ENCODE measurements at places on chromosomes 6 and 20.
A peak's percentile ranks its signal among the peaks of the same experiment; 100 is the strongest.

DNA sequence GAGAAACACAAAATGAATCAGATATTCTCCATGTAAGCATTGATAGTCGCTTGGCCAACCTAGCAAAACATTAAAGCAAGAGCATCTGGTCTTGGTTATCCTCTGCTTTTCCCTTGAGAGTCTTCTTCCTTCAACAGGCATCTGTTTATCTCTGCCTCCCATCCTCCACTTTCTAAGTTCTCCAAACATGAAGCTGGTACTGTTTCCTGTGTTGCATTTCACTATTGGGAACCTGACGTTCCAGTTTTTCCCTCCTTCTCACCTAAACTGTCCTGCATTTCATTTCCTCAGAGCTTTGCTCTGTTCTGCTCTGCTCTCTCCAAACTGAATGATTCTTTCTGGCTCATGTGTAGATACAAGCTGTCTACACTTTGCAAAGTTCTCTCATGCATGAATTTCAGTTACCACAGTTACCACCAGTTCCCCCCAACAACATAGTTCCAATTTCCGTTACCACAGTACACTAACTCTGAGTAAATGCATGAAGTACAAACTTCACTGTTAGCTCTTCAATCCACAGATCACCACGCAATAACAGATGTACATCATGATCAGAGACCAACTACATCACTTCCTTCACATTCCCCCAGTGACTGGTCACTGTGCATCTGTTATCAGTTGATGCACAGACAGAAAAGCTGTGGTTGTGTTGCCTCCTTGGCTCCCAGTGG, 86.7 kb upstream of the F13A1 start:
- no peak for DNase-seq

DNA sequence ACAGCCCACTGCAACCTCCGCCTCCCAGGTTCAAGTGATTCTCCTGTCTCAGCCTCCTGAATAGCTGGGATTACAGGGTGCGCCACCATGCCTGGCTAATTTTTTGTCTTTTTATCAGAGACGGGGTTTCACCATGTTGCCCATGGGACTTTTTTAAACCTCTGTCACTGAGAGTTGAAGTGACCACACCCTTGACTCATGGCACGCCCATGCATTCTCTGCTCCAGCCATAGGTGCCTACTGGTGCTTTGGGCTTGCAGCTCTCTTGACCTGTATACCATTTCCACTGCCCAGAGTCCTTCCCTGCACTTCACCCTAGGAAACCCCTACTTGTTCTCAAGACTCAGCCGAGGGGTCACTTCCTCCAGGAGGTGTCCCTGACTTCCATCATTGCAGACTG, 2.4 kb upstream of the SCRT2 start:
- no peak for DNase-seq

GRCh38 chr20:44035924-44036323, 121.3 kb downstream of the TOX2 start:
- DNase-seq = no peak

DNA sequence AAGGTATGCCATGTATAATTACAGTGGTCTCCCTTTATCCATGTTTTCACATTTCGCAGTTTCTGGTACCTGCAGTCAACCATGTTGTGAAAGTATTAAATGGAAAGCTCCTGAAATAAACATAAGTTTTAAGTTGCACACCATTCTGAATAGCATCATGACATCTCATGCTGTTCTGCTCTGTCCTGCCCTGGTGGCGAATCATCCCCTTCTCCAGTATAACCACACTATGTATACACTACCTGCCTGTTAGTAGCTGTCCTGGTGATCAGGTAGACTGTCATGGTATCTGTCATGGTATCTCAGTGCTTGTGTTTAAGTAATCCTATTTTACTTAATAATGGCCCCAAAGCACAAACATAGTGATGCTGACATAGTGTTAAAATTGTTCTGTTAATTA, 97.1 kb downstream of the ZFAND3 start:
- no peak for DNase-seq

DNA sequence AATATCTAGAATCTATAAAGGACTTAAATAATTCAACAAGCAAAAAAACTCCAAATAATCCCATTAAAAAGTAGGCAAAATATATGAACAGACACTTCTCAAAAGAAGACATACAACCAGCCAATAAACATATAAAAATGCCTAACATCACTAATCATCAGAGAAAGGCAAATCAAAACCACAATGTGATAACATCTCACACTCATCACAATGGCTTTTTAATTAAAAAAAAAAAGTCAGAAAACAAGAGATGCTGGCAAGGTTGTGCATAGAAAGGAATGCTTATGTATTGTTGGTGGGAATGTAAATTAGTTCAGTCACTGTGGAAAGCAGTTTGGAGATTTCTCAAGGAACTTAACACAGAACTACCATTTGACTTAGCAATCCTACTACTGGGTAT, 979.6 kb upstream of the MAP3K7 start:
- no peak for DNase-seq

GRCh38 chr6:134315974-134316441, 1.9 kb downstream of the SGK1 start:
- no peak for DNase-seq

DNA sequence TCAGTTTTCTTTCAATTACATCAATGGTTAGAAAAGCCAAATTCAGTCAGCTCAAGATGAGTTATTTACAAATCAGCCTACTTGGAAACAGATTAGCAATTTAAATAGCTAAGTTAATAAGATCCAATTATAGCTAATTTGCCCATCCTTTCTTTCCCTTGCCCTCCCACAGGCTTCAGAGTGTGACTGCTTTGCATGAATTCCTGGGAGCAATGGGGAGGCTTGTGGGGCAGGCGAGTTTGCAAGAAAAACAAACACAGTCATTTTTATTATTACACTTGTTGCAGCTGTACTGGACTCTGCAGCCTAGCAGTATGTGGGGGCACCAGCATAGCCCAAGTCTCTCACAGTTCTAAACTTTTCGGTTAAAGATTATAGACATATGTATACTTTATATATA, 219.0 kb downstream of the NKAIN2 start:
- DNase-seq = no peak

DNA sequence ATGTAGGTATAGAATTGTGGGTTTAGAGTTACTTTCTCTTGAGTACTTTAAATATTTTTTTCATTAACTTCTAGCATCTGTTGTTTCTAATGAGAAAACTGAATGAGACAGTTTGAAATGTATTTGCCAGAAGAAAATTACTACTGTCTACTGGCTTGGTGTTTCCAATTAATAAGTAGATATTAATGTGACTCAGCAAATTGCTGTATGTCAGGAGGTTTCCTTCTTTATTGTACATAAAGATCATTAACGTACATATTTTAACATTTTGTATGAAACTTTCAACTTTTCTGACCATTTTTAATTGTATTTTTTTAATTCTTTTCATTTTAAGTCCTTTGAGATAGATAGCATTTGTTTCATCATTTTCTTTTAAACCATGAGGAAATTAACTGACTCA, 135.1 kb upstream of the SLC22A23 start:
- DNase-seq = no peak

- DNase-seq = no peak
Measured at GRCh38 chr6:42565823-42566613, 2.2 kb downstream of the UBR2 start.

GRCh38 chr6:104639668-104640067, 220.1 kb downstream of the HACE1 start:
- no peak for DNase-seq

DNA sequence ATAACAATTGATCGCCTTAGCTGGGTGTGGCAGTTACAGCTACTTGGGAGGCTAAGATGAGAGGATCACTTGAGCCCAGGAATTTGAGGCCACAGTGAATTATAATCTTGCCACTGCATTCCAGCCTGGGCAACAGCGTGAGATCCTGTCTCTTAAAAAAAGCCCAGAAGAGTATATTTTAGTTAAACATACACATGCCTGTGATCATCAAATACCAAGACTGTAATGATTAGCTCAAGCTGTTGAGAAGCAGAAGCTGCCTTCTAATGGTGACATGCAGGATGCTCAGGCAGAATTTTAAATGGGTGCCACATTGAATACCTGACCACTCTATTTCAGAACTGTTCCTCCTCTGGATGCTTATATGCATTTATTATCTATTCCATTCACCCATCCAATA, 8.9 kb upstream of the TMEM14A start:
- DNase-seq = peak; percentile 20

DNA sequence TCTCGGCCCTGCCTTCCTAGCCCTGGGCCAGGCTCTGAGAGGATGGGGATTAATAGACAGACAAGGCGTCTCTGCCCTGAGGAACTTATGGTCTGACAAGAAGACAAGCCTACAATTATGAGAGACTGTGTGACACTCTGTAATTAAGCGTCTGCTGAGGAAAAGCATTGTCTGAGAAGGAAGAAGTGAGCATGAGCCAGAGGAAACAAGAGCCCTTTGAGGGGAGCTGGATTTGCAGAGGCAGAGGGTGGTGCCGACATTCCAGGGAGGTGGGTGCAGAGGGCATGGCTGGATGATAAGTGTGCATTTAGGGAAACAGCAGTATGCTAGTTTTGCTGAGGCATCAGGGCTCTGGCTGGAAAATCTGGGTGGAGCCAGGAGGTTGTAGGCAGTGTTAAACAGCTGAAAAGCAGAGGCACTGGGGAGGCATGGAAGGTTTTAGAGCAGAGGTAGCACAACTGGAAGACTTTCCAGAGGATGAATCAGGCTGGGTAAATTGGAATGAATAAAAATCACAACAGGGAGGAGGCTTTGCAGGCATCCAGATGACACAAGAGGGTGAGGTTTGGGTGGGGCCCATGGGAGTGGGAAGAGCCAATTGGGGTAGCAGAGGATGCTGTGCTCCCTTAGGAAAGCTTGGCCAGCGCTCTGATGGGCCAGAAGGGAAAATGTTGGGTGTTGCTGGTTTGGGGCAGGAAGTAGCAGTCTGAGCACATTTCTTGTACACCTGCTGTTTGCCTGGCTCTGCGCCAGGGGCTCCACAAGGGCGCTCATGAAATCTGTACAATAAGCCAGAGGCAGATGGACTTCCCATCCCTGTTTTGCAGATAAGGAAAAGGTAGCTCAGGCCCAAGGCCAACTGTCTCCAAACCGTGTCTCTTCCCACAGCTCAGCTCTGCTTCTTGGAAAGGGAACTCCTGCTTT, 74.0 kb upstream of the MYL9 start:
- no peak for DNase-seq

DNA sequence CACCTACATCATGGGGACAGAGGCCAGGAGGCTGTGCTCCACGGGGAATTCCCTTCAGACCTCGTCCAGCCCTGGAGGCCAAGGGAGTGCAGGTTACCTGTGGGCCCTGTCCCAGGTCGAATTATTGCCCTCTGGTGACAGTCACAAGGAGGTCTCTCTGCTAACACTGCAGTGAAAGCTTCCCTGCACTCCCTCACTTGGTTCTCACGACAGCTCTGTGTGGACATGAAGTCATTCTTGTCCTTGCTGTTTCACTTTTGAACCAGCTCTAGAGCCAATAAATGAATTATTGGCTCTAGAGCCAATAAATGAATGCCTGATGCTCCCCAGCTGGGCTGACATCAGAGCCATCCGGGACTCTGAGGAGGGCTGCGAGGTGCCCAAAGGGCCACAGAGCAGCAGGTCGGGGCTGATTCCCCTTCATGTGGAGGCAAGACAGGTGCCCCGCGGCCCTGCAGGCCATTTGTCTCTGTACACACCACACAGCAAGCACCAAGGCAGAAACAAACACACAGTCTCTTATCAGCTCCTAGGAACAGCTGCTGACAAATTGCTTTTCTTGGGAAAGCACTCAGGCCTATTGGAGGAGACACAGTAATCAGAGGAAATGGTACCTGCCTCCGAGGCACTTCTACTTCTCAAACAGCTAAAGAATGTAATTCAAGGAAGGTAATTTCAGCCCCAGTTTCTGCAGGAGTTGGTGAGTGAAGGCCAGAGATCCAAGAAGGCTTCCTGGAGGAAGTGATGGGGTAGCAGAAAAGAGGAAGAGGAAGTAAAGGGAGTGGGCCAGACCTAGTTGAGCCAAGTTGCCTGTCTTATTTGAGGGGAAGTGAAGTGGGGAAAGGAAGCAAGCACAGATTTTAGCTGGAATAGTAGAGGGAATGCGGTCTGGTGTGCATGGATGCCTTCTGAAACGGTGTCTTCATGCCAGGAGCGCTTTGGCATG, 27.5 kb upstream of the TBXT start:
- DNase-seq = no peak

- DNase-seq = peak; percentile 62
Measured at GRCh38 chr6:44446626-44447300, 59.3 kb downstream of the CDC5L start.

DNA sequence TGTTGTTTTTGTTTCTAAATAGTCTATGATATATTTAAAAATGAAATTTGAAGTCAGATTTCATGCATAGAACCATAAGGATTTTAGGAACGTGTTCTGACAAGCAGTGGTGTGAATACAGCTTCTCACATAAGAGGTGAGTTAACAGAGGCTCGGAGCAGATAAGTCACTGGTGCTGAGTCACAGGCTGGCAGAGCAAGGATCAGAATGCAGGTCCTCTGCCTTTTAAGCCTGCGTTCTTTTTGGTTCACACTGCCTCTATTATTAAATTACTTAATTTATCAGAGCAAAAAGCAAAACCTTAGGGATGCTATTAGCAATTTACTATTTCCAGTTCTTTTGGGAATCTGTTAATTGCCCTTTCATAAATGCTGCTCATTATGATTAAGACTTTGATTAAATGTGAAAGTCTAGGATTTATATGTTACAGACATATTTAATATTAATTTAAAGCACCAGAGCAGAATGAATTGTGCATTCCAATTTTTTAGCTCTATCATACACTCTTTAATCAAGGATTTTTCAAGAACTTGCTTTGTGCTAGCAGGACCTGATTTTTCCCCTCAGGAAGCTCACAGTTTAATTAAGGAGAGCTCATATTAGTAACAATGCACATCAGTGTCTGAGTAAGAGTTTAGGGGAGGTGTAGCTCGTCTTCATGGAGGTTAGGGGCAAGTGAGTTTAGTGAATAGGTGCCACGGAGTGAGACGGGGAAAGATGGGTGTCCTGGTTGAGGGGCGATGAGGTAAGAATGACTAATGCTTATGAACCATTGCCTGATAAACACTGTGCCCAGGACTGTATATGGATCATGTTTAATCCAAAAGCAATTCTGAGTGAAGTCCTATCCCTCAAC, 212.7 kb upstream of the AGPAT4 start:
- peak; percentile 93 for DNase-seq

- no peak for DNase-seq
Measured at GRCh38 chr20:47493963-47494293, 7.8 kb upstream of the NCOA3 start.

DNA sequence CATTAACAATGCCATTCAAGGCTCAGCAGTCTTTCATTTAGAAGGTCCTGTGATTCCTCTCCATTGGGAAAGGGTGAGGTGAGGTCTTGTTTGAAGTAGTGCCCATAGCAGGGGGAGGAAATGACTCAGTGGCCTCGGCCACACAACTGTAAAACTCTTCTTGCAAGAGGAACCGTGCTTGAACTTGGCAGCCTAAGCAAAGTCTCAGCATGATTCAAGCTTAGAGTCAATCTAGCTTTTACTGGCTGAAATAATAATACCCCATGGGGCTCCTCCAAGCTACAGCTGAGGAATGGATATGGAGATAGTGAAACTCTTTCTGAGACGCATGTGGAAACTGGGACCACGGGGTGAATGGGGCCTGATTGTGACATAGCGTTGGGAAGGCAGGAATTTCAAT, 428.2 kb downstream of the BMP2 start:
- peak; percentile 38 for DNase-seq

GRCh38 chr20:47354714-47355488, 1.6 kb downstream of the ZMYND8 start:
- no peak for DNase-seq

- DNase-seq = no peak
Measured at GRCh38 chr6:150646228-150646627, 46.5 kb downstream of the PLEKHG1 start.

- DNase-seq = no peak
Measured at GRCh38 chr6:20148433-20148832, 63.8 kb downstream of the MBOAT1 start.

GRCh38 chr6:34358389-34358905, 34.0 kb downstream of the NUDT3 start:
- no peak for DNase-seq

GRCh38 chr6:62716719-62717118, 430.7 kb upstream of the KHDRBS2 start:
- DNase-seq = no peak

Data from kidney glomerular epithelial cell (primary cell).